ENCODE measurements at places on chromosomes 16 and 17. TPM values are rescaled to one million over a fixed set of nuclear protein-coding genes. Genes with fewer than 3 reads are reported as not detected.

GRCh38 chr16:30533748-30534367 lies 800 bp downstream of the ZNF747 start:
- no peaks in the 10 kb centered on the region for H3K27me3 ChIP-seq
- DNase-seq: no peak
- H3K36me3 ChIP-seq: peaks cover 28% of the 10 kb centered on the region
- H3K4me1 ChIP-seq: peaks cover 6% of the 10 kb centered on the region
- H3K4me3 ChIP-seq: peak overlapping the region; percentile 91

GRCh38 chr16:71870818-71871217 lies 13.2 kb downstream of the ZNF821 start:
- no peak for DNase-seq
- H3K36me3 ChIP-seq: peaks cover 6% of the 10 kb centered on the region
- H3K27ac ChIP-seq: no peak overlapping the region
- no peak overlapping the region for H3K4me3 ChIP-seq
- H3K27me3 ChIP-seq: no peaks in the 10 kb centered on the region
- H3K4me1 ChIP-seq: no peaks in the 10 kb centered on the region

DNA sequence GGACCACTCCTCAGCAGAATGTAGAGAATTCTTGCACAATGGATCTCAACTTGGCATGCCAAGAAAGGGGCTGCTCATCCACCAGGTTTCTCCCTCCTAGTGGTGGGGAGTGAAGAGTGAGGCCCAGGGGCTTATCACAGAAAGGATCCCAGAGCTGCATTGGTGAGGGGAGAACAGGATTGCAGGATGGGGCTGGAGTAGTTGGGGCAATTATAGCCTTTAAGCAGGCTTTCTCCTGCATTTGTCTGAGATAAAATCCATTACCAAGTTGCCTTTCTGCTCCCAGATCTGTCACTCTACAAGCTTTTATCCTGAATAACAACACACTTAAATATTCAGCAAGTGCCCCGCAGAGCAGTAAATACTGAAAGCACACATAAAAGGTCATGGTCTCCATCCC lies 130.8 kb upstream of the CES5A start:
- DNase-seq: no peak
- H3K36me3 ChIP-seq: peaks cover 4% of the 10 kb centered on the region
- no peak overlapping the region for H3K27ac ChIP-seq
- no peak overlapping the region for H3K4me3 ChIP-seq
- H3K27me3 ChIP-seq: peaks cover 53% of the 10 kb centered on the region

The NOTUM gene
- not detected for total RNA-seq
